ENCODE measurements at places on chromosomes 3 and 15.

GRCh38 chr15:76330080-76330680 is 6.4 kb upstream of the ISL2 start:
- DNase-seq, result peak; percentile 57

DNA sequence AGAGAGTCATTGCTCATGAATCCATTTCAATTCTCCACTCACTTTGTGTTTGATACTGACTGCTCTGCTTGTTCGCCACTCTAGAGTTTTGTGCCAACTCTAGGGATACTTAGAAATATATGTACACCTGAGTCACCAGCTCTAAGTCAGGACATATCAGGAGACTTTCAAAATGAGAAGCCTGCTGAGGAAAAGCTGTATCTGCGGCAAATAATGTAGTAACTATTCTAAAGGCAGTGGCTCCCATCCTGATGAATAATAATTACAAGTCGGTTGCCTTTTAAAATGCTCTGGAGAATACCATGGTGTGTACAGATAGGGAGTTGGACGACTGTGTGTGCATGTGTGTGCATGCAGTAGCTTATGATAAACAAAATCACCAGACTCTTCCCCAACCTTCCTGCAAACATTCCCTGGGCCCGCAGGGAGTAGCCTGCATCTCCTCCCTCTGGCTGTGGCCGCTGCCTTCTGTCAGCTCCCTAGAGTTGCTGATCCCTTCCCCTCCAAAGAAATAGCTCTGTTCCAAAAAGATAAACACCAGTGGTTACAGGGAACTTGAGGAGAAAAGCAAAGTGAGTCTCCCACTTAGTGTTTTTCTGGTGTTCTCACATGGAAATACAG is 346.3 kb upstream of the UMPS start:
- no peak for DNase-seq

DNA sequence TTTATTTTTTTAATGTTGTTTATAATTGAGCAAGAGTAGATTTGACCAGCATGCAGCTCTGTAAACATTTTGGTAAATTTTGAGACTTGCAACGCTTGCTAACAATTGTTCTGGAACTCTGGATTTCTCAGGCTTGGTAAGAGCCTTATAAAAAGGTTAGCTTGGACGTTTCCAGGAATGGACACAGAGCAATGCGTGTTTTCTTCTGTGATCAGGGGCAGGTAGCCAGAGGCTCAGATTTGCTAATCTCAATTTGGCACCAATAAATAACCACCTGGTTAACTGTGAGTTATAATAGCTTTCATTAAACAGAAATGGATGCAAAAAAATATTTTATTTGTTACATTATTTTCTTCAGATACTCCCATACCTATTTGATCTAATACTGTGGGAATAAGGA is 39.8 kb downstream of the CADM2 start:
- DNase-seq, result no peak

DNA sequence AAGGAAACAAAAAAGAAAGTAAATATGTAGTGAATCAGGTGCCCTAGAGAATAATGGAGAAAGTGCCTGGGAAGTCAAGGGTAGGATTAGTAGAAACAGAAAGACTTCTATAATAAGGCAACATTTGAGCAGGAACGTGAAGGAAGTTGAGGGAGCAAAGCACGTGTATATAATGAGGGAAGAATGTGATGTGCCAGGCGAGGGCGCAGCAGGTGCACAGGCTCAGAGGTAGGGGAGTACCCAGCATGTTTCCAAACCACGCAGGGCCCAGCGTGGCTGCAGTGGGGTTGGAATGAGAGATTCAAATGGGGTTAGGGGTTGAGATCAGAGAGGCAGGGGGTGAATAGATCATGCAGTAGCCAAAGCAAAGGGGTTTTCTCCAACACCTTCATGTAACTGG is 91.9 kb upstream of the VGLL4 start:
- DNase-seq, result no peak

GRCh38 chr3:127066635-127067034 is 83.7 kb downstream of the PLXNA1 start:
- DNase-seq, result no peak

DNA sequence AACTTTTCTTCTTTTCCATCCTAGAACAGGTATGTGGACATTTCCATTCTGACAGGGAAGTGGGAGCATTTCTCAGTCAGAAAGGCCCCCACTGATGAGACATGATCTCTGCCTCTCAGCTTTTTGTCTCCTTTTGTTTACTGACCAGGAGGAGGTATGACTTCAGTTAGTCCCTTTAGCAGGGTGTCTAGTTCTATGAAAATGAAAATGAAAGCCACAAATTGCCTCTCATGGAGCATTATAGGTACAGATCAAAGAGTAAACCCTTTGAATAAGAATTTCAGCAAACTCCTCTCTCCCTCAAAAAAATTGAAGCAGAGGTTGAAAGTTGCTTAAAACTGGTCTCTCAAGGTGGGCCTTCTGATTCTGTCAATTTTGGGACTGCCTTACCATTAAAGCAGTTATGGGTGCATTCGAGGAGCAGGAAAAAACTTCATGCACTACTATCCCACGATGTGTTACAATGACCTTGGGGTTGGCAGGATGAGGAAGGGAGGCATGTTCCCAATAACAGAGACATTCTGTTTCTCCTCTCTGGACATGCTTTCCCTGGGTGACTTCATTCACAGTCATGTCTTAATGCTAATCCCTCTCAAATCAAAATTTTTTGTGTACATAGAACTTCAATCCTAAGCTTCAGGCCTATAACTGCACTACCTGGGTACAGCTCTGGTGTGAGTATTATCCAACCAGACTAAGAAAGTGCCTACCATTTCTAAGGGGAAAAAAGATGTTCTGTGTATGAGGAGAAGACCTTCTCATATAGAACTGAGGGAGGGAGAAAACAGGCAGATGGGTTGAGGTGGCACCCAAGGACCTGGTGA is 50.6 kb upstream of the TBC1D23 start:
- DNase-seq, result no peak

DNA sequence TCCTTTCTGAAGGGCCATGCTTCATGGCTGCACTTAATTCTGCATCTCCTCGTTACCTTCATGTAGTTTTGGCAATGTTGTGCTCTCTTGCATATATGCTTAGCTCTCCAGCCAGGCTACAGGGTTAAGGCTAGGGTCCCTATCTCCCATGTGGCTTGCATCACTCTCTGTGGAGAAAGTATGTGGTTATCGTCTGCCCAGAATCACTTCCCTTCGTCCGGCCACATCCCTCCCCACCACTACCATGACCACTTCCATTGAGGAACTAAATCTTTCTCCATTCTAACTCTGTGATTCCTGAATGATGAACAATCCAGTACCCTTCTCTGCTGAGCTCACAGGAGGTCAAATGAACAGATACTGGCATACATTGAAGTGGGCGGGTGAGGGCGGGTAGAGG is 34.0 kb downstream of the WWTR1 start:
- peak; percentile 68 for DNase-seq

GRCh38 chr3:30644615-30645014 is 38.2 kb downstream of the TGFBR2 start:
- no peak for DNase-seq

GRCh38 chr3:87120236-87120635 is 106.9 kb upstream of the CHMP2B start:
- DNase-seq, result no peak

DNA sequence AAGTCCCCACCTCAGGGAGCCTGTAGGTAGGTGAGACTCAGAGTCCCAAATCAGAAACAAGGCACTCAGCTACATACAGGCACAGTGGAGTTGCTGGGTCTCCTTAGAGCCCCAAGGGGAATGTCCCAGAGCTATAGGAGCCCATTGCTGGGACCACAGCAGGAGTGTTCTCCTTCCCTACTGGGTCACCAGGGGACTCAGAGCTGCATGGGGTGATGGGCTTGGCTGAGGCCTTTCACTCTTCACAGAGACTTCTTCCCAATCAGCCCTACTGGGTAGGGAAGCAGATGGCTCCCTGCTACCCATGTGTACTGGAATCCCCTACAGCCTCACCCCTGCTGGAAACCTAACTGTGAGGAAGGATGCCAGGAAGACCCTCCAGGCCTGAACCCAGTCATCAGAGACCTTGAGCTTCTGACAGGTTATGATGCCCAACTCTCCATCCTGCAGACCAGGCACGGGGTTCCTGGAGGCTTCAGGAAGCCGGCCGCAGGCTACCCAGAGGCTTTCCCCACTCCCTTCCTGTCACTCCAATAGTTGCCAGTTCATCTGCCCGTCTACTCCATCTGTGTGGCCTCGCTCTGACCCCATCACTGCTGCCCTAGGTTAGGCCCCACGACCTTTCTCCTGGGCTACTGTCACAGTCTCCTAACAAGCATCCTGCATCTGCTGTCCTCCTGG is 24.0 kb downstream of the RASGRF1 start:
- no peak for DNase-seq

DNA sequence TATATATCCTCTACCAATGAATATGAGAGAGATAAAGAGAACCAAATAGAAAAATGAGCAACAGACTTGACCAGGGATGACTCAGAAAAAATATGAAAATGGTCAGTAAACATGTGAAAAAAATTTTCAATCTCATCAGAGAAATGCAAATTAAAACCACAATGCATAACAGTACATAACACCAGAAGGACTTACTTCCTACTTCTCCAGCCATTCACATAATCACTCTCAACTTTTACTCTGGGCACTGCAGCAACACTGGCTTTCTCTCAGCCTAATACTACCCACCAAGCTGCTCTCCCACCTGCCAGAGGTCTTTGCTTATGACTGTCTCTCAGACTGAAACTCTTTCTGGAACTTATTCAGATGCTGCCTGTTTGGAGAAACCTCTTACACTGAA is 49.4 kb downstream of the DPH6 start:
- peak; percentile 23 for DNase-seq

GRCh38 chr3:43512754-43513404 is 108.9 kb downstream of the ANO10 start:
- no peak for DNase-seq

- DNase-seq, result no peak
Observed at GRCh38 chr3:64651741-64652241, 36.0 kb downstream of the ADAMTS9 start.

DNA sequence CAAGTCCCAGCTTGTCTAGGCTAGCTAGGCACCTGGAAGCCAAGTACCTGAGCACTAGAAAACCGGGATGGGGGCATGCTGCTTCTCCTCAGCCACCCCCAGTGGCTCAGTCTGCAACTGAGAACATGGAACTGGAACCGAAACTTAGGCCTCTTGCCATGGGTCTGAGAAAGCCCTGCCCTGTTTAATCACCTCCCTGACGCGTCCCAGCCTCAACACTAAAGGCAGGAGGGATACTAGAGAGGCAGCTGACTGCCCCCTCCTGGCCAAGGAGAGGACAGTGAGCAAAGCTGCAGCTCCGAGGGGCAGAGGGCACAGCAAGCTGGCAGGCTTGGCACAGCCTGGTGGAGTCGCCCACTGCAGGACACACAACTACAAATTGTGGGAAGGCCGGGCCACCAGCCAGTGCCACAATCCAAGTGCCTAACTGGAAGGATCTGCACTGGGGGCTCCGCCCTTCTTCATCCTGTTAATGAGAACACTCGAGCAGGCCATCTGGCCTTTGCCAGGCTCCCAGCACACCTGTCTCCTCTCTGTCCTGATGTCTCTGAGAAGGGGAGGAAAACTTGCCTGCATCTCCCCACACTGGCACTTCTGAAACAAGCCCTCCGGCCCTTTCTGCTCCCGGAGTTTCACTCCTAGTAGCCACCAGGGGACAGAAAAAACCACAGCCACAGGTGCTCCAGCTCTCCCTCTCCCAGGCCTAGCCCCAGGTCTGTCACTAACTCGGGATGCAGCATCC is 53.7 kb downstream of the BDH1 start:
- DNase-seq, result peak; percentile 87

- no peak for DNase-seq
Observed at GRCh38 chr15:60128000-60128376, 123.9 kb downstream of the FOXB1 start.

DNA sequence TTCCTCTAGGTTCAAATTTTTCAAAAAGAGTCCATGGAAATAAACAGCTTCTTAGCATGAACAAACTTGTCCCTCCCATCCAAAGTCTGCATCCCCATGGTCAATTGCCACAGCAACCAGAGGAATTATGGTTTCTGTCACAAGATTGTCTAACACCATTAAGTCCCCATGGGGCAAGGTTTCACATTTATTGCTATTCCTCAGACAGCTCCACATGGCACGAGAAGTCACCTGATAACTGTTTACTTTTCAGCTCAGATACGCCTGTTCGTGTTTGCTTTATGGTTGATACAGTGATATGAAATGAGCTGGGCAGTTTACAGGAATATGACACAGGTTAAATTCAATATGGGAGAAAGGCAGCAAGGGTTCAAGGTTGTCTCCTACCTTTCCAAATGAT is 37.9 kb upstream of the MUC13 start:
- DNase-seq, result no peak
